T-helper 9 cell (primary cell): ENCODE measurements at places on chromosomes 6 and 20.

- DNase-seq: no peak
Observed at GRCh38 chr6:34062815-34063214, 83.1 kb downstream of the GRM4 start.

GRCh38 chr6:115885636-115886366 is 174.9 kb downstream of the FRK start:
- no peak for DNase-seq

- DNase-seq: no peak
Observed at GRCh38 chr6:57216235-57217101, 5.6 kb downstream of the RAB23 start.

DNA sequence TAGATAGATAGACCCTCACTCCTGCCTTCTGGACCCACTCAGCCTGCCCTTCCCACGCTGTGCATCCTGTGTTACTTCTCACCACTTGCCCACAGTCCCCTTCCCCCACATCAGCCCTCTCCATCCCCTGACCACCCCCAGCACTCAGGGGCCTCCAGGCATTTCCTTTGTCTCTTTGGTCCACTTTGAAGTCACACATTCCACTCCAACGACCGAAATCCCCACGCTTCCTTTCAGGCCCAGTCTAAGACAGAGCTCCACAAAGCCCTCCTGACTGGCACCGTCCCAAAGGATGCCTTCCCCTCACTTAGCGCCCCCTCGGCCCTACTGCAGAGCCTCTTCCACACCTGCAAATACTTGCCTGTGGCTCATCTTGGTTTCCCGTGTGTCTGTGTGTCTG is 83.8 kb downstream of the FOXF2 start:
- no peak for DNase-seq

DNA sequence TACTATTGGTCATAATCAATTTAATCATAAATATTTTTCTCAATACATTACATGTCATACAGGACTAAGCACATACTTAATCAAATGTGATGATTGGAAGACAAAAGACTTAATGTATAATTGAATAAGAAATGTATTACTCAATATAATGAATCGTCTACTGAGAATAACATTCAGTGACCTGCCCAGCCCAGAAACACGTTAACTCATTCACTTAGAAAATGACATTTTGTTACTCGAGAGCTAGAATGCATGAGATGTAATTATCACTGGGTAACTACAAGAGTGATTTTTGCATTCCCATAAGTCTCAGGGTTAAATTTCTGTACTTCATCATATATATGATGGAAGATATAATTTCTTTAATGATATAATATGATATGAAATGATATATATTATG is 444.8 kb downstream of the EYS start:
- DNase-seq: no peak

- no peak for DNase-seq
Observed at GRCh38 chr20:37279820-37280219, 9.6 kb upstream of the MANBAL start.

GRCh38 chr6:11654876-11655275 is 117.3 kb downstream of the TMEM170B start:
- no peak for DNase-seq

- DNase-seq: no peak
Observed at GRCh38 chr6:148432462-148433195, 90.0 kb downstream of the SASH1 start.
